Activated CD4-positive, alpha-beta memory T cell treated with anti-CD3 and anti-CD28 coated beads, Interleukin-2, amount 10 ng/mL, durations not matched to agents 7 days and 5 days (primary cell): ENCODE measurements at places on chromosomes 16 and 17. TPM values are rescaled to one million over a fixed set of nuclear protein-coding genes. Genes with fewer than 3 reads are reported as not detected.

- DNase-seq: no peak
Observed at GRCh38 chr16:17474572-17474971, 3.8 kb upstream of the XYLT1 start.

- DNase-seq: no peak
Observed at GRCh38 chr16:57245472-57246113, 534 bp downstream of the ARL2BP start.

GRCh38 chr16:81553814-81554675, 109.4 kb downstream of the CMIP start:
- DNase-seq: peak; percentile 19

- DNase-seq: no peak
Observed at GRCh38 chr16:56608876-56609462, 585 bp downstream of the MT2A start.

DNA sequence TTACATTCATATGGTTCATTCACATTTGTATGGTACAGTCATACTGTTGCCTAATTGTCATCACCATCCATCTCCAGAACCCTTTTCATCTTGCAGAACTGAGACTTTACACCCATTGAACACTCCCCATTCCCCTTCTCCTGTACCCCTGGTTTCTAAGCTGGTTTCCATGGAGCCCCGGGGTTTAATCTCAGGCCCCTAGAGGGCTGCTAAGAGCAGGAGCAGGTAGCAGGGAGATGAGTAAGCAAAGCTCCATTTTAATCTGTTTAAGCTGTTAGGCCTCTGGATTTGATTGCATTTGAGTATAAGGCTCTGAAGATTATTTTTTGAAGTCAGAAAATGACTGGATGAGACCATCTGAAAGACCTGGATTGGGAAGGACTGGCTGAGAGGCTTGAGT, 68.5 kb upstream of the RPL38 start:
- DNase-seq: no peak

- no peak for DNase-seq
Observed at GRCh38 chr17:68627956-68628575, 26.9 kb upstream of the FAM20A start.

DNA sequence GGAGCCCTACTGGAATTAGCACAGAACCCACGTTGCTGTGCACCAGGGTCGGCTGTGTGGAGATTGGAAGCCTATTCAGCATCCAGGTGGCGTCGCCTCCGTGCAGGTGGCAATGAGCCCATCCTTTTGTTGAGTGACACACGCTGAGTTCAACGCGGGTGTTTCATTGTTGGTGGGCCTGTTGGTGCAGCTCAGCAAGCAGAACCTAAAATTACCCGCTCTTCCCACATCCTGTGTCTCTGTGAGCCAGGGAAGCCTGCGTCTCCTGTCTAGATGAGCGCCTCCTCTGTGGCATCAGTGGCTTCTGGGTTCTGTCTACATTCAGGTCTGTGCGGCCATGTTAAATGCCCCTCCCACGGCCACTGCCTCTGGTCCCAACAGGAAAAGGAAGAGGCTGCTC, 14.5 kb downstream of the CD2BP2 start:
- no peak for DNase-seq

DNA sequence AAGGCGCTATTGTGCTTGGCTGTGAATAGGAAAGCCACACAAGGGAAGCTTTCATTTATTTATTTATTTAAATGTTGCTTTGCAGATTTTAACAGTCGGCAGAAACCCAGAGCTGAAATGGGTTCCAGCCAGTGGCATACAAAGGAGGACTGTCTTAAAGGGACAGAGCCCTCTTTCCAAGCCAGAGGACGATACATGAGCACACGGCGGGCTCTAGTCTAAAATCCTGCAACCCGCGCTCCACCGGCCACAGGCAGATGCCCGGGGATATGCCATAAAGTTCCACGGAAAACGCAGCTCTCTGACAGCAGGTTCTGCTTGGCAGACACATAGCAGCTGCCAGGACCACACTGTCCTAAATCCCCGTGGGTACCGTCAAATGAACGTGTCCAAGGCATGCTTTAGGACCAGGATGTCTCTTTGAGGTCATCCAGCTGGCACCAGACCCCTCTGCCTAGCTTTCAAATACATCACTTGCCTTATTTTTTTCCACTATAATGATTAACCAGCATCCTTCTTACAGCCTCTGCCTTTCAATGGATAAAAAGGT, 64.6 kb downstream of the CYTH1 start:
- DNase-seq: no peak

- DNase-seq: no peak
Observed at GRCh38 chr17:68428498-68429172, 28.7 kb downstream of the WIPI1 start.

DNA sequence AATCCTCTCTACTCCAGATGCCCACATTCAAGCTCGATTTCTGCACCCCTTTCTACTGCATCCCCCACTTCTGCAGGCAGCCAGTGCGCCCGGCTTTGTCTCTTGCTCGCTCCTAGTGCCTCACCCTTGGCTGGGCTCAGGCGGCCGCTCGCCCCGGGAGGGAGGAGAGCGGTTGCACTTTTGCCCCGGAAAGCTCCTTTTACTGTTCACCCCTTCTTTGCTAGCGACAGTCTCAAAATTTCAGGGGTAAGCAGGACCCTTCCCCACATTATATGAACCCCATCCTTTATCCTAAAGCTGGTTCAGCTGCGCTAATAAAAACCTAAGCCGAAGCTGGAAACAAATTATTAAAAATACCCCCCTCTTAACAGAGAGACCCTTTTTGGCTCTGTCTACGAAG, 1.0 kb downstream of the HOXB5 start:
- no peak for DNase-seq

DNA sequence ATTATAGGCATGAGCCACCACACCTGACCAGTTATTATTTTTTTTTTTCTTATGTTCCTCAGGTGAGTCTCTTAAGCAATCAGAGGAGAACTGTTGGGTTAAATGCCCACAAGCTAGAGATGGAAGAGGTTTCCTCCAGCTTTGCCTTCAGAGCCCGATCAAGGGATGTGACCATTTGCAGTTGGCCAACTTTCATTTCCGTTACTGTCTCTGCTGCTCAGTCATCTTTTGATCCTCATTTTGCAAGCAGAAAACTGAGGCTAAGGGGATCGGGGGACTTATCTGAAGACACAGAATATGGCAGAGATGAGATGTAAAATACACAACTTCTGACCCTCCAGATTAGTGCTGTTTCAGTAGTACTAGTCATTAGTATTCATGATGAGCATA, 188.8 kb downstream of the RAB11FIP4 start:
- DNase-seq: no peak

- peak; percentile 69 for DNase-seq
Observed at GRCh38 chr17:59620518-59621259, 994 bp downstream of the CLTC start.

DNA sequence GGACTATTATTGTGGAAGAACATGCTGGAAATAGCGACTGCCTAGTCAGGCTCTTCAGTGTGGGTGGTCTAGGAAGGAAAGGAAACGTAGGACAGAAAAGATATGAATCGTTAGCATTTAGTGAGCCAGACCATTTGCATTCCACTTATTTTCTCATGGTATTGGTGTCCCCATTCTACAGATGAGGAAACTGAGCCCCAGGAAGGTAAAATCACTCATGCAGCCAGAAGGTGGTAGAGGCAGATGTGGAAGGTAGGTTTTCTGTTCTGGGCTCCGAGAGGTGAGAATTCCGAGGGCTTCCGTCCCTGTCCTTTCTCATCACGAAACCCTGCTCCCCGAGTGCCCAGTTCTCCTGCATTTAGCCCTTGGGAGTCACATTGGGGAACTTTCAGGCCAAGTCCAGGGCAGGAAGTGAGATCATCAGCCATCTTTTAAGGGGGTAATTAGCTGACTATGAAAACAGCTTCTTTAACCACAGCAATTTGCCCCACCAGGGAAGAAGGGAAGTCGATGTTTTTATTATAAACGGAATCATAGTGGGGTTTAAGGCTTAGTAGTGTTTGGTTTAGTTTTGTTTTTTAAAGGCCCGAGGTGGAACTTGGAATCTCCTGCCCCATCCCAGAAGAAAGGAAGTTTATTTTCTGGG, 110.7 kb upstream of the IRX3 start:
- DNase-seq: no peak

The KRT13 gene
- not detected for total RNA-seq

The CDRT15 gene
- not detected for total RNA-seq

The CRYM gene
- total RNA-seq: not detected

The TMEM235 gene
- total RNA-seq: not detected
